Brain microvascular endothelial cell (primary cell): ENCODE measurements at places on chromosomes 7 and 10.
A peak's percentile ranks its signal among the peaks of the same experiment; 100 is the strongest.

DNA sequence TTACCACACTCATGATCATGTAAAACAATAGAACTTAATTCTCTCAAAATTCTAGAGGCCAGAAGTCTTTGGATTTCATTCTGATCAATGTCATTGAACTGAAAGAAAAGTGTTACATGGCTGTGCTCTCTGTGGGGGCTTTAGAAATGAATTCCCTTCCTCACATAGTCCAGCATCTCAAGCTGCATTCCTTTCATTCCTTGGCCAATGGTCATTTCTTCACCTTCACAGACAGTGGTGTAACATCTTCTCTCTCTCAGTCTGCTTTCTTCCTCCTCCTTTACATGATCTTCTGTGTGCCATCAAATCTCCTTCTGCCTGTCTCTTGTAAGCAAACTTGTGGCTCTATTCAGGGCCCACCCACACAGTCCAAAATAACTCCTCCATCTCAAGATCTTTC is 735.3 kb downstream of the SUGCT start:
- no peak for DNase-seq

GRCh38 chr10:119723624-119724023 is 2.2 kb upstream of the INPP5F start:
- DNase-seq: no peak

DNA sequence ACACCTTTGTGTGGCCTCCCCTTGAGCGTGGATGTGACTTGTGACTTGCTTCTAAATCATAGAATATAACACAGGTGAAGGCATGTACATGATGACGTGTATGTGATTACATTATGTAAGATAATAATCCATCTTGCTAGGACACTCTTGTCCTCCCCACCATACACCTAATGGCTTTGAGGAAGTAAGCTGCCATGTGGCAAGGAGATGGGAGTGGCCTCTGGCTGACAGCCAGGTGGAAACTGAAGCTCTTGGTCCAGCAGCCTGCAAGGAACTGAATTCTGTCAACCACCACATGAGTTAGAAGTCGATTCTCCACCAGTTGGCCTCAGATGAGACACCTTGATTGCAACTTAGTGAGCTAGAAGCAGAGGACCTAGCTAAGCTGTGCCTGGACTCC is 67.4 kb upstream of the ELN start:
- DNase-seq: no peak

GRCh38 chr7:139808427-139808826 is 20.6 kb upstream of the TBXAS1 start:
- no peak for DNase-seq

DNA sequence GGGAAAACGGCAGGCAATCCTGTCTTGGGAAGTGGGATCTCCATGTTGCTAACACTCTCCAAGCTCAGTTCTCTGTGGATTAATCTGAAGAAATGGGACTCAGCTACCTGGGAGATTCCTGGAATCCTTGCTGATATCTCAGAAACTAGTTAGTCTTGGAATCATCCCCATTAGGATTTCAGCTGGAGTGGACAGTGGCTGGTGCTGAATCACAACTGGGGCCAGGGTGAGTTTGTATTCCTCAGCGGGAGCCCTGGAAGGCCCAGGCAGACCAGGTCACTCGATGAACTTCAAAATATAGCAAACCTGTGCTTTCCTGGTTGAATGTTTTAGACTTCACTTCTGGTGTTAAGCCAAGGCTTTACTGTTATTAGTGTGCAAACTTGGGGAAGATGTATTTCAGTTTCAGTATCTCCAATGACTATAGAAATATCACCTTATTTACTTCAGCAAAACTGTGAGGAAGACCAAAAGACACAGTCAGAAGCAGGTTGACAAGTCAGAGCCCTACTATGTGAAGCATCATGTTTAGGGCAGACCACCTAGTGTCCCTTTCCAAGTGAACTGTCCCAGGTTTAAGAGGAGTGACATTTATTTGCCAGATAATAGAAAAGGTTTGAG is 126.1 kb downstream of the AOAH start:
- DNase-seq: no peak

DNA sequence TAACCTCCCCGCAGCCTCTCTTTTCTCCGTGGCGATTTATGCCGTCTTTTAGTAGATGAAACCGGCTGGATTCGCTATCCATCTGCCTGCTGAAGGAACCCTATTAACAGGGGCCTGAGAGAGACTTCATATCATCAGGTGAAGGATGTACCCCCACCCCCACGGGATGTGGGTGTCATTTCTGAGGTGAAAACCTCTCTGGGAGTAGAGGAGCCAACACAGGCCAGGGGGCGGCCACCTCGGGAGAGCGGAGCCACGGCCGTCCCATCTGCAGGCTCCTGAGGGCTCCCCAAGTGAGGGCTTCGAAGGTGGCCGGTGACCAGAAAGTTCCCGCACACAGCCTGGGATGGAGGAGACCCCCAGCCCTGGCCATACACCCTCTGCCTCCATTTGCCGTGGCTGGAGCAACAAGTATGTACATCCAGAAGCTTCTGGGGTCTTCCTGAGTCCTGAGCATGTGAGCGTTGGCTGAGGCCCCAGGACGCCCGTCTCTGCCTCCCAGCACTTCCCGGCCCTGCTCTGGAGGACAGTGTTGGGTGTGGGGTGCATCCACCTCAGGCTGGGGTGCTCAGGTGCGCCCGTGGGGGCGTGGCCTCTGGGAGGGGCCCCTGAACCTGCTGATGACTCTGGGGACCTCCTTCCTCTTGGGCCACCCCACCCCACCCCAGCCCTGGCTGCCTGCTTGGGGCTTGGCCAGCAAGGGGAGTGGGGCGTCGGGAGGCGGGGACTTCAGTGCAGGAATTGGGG is 84.7 kb downstream of the NKX6-2 start:
- DNase-seq: no peak

GRCh38 chr7:76397409-76398183 is 11.9 kb downstream of the SSC4D start:
- peak; percentile 59 for DNase-seq

DNA sequence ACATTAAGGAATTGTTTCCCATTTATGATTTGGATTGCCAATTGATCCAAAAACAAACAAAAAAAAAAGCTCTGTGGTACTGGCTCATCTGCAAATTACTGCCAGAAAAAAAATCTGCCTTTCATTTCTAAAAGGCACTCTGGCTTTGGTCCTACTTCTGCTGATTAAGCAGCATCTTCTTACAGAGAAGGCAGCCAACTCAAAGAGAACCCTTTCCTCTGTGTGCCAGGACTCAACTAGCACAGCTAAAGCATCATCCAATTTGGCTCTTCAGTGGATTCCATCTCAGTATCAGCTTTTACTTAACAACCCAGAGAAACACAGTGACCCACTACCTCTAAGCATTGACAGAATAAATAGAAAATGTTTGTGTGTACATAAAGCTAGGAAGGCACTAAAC is 80.6 kb downstream of the GSAP start:
- DNase-seq: no peak

DNA sequence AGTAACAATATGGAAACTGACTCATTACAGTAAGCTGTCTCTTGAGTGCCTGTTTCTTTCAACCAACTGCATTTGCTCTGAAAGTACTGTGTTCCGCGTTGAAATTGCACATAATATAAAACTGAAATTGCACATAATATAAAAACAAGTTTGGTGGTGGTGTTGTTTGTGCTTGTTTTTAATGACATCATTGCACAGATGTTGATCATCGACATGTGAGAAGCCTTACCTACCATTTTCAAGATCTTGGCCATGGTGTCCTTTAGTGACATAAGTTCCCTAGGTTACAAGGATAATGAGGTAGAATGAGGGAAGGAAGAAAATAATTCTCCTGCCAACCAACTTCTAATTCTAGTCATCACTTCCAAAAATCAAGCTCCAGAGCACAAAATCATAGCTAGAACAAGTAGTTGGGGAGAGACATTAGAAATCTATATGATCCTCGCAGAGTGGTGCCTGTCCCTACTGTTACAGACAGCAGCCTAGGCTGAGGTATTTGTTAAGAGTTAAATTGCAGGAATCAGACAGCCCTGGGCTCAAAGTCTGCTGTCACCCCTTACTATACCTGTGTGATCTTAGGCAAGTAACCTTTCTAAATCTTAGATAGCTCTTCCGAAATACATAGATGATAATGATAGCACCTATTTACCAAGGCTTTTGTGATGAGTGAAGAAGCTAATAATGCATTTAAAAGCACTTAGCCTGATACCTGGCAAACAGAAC is 29.3 kb downstream of the DOCK4 start:
- DNase-seq: no peak

DNA sequence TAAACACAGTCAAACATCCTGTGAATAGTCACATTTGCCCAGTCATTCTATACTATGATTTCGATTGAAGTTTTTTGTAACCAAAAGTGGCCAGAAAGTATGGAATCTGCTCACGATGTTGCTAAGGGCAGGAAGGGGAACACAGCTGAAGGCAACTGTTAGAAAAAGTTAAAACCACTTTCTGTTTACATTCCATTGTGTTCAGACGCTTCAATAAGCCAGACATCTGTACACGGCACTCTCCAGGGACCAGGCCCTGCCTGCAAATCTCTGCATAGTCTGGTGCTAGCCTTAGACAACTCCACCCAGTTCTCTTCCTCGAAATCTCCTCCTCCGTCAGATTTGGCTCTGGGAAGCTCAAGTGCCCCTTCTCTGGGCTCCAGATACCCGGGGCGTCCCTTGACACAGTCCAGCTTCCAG is 17.1 kb upstream of the TMEM120A start:
- DNase-seq: peak; percentile 82

DNA sequence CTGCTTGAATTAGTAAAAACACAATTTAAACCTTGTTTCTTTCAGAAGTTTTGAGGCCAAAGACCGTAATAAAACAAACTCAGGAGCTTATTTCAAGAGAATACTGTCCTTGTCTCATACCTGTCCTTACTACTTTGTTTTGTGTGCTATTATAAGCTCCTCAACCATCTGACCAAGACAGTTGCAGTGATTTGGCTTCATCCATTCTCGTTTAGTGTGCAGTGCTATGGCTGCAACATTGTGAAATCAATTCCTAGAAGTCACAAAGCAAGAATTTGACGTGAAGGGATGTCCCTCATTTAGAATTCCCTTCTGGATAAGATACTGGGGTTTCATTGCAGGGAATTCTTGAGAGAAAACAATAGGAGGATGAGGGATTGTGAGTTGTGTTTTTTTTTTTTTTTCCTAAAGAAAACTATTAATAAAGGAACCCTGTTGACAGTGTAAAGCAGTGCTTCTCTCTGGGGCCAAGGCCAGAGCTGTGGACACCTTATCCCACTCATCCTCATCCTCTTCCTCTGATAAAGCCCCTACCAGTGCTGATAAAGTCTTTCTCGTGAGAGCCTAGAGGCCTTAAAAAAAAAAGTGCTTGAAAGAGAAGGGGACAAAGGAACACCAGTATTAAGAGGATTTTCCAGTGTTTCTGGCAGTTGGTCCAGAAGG is at the start of gene OIT3:
TSS of gene OIT3 (plus strand) at position 604 of the 663 bp plus-strand sequence. CDS start 60 bp downstream, outside the sequence.
- DNase-seq: no peak

GRCh38 chr10:36531621-36532020 is 593.8 kb upstream of the ANKRD30A start:
- DNase-seq: no peak

DNA sequence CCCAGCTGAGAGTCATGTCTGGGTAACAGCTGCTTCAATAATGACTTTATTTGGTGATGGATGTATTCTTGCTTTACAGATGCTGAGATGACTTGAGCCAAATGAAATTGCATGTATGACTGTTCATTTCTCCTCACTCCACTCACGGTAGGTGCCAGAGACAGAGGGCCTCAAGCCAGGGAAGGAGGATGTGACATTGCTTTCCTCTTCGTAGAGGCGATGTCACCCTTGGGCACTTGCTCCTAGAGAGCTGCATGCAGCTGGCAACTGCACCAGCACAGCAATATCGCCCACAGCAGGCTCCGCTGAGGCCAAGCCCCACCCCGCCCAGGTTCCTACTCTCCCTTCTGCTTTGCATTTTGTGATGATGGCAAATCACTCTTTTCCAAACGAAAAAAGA is 116.6 kb upstream of the AOAH start:
- no peak for DNase-seq

GRCh38 chr7:46317256-46317655 is 396.2 kb upstream of the IGFBP3 start:
- peak; percentile 64 for DNase-seq

DNA sequence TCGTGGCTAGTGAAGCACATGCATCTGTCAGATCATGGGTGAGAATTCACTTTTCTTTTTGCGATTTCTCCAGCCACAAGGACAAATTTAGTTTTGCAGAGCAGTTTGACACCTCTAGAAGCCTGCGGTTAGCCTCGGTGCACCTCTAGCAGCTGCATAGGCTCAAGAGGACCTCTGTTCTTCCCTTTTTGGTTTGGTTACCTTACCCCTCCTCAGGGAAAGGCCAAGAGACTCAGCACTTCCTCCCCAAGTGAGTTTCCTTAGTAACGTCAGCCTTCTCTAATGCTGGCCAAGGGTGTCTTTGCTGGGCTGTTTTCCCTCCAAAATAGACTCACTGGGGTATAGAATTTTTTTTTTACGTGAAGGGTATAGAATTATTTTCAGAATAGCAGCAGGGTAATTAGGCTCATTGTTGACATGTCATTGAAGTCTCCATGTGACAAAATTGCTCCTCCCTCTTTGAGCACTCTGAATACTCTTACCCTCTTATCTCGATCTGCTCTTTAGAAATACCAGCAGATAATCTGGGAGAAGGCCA is 97.8 kb downstream of the AUTS2 start:
- no peak for DNase-seq

DNA sequence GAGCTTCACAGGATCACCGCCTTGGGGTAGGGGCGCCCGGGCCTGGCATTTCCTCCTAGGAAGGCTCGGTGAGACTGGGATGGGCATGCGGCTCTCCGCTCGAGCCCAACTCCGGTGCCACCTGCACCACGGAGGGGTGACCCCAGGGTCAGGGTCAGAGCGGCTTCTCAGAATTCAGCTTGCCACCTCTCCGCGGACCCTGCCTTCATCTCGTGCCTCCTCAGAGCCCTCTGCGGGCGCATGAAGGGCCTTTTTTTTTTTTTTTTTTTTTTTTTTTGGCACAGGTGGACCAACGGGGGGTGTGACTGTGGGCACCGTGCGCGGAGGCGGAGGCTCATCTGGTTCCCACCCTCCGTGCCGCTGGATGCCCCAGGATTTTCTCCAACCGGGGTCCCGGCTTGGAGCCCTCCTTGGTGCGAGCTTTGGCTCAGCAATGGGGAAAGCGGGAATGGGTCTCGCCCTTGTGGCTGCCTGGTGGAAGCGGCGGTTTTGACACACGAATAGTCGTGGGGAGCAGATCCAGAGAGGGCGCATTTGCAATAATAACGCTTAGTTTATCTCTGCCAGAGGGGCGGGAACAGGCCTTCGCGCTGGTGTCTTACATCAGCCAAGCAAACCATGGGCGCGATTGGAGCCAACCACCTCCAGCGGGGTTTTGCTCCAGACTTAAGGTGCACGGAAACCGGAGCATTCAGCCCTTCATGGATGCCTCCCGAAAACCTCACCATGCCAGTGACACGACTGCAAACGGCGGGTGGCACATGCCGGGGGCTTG is 5.0 kb upstream of the TNRC18 start:
- DNase-seq: peak; percentile 85

- no peak for DNase-seq
These were observed 47.6 kb downstream of the ASB13 start for GRCh38 chr10:5618829-5619228.
